ENCODE measurements at places on chromosomes 11 and 22.

DNA sequence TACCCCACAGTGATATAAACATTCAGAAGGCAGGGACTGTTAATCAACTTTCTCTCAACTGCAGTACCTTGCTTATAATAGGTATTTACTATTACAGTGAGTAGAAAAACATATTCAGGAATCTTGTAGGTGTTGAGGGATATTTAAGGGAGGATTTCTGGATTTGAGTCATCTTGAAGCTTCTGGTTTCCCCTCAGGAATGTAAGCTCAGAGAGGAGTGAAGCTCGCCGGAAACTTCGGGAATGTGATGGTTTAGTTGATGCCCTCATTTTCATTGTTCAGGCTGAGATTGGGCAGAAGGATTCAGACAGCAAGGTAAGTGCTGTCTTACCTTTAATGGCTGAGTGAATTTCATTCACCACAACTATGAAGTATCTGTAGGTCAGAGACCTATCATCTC, 42.9 kb downstream of the CTNND1 start:
- DNase-seq, result peak; percentile 51
- H3K36me3 ChIP-seq, result peaks cover 41% of the 10 kb centered on the region
- peaks cover 2% of the 10 kb centered on the region for H3K4me1 ChIP-seq
- H3K4me3 ChIP-seq, result no peak overlapping the region

DNA sequence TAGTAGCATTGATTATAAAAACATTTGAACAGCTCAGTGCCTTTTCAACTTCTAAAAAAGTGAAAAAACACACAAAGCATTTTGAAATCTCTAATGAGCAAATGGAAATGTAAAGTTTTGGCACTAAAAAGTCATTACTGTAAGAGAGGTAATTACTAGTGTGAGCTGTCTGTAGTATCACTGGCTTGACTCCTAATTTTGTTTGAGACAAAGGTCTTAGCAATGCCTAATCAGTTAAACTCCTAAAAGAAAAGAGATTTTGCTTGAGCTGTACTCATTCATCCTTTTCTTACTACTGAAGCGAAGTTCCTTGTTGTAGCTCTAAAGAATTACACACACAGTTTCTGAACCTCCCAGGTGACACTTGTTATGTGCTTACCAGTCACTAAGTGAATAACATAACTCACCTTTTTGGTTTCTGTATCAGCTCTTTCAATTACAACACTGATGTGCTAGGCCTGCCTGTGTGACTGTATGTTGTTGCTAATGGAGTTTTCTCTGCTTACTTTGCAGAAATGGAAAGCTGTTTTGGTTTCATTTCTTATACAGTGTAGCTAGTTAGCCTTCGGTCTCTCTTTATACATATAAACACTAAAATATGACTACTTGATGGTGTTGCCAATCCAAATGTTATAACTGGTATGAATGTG, 924.4 kb upstream of the TENM4 start:
- no peaks in the 10 kb centered on the region for H3K36me3 ChIP-seq
- H3K27me3 ChIP-seq, result no peaks in the 10 kb centered on the region
- no peaks in the 10 kb centered on the region for H3K4me1 ChIP-seq
- H3K4me3 ChIP-seq, result no peak overlapping the region
- no peak for DNase-seq

DNA sequence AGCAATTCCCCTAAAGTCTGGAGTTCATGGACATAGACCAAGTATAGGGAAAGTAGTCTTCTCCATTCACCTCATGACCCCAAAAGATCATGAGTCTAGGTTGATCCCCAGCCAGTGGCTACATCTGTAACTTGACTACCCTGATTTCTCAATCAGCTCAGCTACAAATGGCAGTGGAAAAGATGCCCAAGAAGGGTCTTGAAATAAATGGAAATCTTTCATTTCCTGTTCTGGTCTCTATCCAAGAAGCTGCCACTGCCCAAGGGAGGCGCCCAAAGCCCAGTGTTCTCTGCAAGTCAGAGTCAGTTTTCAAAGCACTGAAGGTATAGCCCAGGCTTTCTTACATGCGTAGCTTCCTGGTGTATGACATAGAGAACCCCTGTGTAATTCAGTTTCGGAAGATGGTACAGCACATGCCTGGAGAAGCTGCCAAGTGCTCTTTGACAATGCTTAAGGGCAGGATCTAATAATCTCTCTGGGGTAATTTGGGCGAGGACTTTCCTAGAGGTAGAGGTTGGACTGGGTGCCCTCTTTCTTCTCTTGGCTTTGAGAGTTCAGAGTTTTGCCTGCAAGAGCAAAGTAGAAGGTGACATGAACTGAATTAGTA, 101.1 kb downstream of the ADAMTS15 start:
- DNase-seq, result no peak
- no peaks in the 10 kb centered on the region for H3K36me3 ChIP-seq
- H3K4me3 ChIP-seq, result no peak overlapping the region
- H3K4me1 ChIP-seq, result peaks cover 4% of the 10 kb centered on the region

DNA sequence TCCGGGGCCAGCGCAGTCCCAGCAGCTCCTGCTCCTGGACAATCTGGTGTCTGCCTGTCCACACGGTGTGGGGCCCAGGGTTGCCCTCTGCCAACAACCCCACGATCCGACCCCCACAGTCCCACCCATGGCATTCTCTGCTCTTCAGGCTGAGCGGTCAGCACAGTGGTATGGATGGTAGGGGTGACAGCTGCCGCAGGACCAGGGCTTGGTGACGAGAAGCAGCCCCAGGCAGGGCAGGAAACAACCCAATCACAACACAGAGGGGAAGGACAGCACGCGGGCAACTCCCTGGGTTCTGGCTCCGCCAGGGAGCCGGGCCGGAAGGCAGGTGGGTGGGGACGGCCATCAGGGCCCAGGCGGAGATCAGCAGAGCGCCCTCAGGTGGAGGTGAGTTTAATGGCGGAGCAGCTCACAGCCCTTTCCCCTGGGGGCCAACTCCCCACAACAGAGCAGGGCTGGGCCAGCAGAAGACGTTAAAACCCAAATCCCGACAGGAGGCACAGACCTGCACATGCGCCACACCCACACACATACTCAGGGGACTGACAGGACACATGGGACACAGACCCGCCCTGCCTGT, 5.3 kb upstream of the CHADL start:
- DNase-seq, result no peak
- H3K4me3 ChIP-seq, result no peak overlapping the region
- H3K27me3 ChIP-seq, result no peaks in the 10 kb centered on the region
- no peaks in the 10 kb centered on the region for H3K4me1 ChIP-seq

All from fibroblast of lung (primary cell).